ENCODE measurements at places on chromosomes 16 and 17. TPM values are rescaled to one million over a fixed set of nuclear protein-coding genes. Genes with fewer than 3 reads are reported as not detected.

- peak; percentile 21 for DNase-seq
Observed at GRCh38 chr16:67372664-67373063, 20.6 kb downstream of the TPPP3 start.

DNA sequence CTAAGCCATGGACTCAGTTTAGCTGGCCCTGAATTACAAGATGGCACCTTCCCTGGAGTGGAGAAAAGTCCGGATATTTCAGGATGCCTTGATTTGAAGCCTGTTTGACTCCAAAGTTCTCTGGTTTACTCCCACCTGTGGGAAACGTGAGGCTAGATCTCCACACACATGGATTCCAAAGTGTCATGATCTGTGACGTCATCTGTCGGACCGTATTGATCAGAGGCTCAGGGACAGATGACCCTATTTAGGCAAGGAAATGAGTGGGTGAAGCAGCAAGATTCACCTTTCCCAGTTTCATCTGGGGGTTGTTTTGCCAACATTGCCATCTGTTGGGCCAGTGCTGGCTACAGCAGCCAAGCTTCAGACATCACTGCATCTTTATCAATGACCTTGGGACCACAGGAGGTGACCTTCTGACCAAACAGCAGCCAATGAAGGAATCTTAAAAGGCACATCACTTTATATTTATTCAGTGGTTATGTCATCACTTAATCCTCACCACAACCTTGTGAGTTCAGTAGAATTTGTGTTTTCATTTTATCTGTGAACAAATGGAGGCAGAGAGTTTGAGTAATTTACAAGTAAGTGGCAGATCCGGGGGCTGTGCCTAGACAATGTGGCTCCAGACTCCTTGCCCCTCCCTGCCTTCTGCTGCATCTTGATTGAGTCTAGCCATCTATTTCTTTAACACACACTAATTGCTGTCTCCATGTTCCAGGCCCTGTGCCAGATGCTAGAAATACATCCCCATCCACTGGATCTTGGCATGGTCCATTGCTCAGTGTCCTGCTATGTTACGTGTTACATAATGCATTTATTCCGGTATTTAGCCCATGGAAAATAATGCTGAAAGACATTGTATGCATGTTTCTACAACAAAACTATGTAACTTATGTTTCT lies 1.5 kb upstream of the CDH13 start:
- DNase-seq, result no peak

DNA sequence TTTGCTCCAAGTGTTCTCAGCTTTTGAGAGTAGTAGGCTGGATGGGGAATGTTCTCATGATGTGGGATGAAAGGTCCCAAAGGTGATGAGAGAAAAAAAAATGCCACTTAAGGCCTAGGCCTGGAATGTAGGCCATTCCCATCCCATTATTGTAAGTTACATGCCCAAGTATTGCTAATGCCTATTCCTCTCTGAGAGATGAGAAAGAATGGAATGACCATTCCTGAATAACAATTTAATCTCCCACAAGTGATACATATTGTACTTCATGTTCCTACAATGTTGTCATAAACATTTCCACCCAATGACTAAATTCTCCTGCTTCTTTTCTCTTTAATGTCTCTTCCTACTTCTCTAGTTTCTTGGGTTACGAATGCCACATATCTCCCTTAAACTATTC lies 102.8 kb upstream of the KCNJ16 start:
- no peak for DNase-seq

- no peak for DNase-seq
Observed at GRCh38 chr17:45414990-45415881, 17.4 kb downstream of the ARHGAP27 start.

DNA sequence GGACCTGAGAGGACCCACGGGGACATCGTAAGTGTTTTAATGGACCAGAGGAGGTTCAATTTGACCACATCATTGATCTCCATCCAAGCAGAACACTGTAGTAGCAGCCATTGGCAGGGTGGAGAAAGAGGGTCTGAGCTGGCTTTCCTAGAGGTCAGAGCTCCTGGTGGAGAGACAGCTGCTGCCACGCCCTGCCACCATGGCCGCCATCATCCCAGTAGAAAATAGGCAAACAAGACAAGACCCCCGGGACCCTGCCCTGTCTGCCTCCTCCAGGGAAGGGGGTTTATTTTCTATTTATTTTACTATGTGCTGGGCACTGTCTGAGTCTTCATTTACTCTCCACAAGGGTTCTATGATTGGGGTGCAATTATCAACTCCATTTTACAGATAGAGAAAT lies 11.4 kb upstream of the ITGA3 start:
- DNase-seq, result no peak

- no peak for DNase-seq
Observed at GRCh38 chr16:1990351-1991134, 773 bp downstream of the SYNGR3 start.

- no peak for DNase-seq
Observed at GRCh38 chr16:57759541-57760356, 24.2 kb downstream of the KATNB1 start.

GRCh38 chr17:40486522-40487370 lies 14.7 kb downstream of the TNS4 start:
- no peak for DNase-seq

GRCh38 chr16:30722443-30722842 lies 23.5 kb downstream of the SRCAP start:
- no peak for DNase-seq

DNA sequence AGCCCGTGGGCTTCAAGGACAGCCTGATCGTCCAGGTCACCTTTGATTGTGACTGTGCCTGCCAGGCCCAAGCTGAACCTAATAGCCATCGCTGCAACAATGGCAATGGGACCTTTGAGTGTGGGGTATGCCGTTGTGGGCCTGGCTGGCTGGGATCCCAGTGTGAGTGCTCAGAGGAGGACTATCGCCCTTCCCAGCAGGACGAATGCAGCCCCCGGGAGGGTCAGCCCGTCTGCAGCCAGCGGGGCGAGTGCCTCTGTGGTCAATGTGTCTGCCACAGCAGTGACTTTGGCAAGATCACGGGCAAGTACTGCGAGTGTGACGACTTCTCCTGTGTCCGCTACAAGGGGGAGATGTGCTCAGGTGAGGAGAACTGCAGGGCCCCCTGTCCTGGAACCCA lies 31.5 kb upstream of the EFCAB13 start:
- no peak for DNase-seq

- no peak for DNase-seq
Observed at GRCh38 chr17:2412561-2413021, 11.7 kb upstream of the MNT start.

- no peak for DNase-seq
Observed at GRCh38 chr16:53629607-53630312, 73.9 kb downstream of the RPGRIP1L start.

GRCh38 chr16:22948603-22949368 lies 134.8 kb downstream of the HS3ST2 start:
- peak; percentile 71 for DNase-seq

GRCh38 chr17:28738680-28739384 lies 5.0 kb upstream of the TRAF4 start:
- DNase-seq, result no peak

DNA sequence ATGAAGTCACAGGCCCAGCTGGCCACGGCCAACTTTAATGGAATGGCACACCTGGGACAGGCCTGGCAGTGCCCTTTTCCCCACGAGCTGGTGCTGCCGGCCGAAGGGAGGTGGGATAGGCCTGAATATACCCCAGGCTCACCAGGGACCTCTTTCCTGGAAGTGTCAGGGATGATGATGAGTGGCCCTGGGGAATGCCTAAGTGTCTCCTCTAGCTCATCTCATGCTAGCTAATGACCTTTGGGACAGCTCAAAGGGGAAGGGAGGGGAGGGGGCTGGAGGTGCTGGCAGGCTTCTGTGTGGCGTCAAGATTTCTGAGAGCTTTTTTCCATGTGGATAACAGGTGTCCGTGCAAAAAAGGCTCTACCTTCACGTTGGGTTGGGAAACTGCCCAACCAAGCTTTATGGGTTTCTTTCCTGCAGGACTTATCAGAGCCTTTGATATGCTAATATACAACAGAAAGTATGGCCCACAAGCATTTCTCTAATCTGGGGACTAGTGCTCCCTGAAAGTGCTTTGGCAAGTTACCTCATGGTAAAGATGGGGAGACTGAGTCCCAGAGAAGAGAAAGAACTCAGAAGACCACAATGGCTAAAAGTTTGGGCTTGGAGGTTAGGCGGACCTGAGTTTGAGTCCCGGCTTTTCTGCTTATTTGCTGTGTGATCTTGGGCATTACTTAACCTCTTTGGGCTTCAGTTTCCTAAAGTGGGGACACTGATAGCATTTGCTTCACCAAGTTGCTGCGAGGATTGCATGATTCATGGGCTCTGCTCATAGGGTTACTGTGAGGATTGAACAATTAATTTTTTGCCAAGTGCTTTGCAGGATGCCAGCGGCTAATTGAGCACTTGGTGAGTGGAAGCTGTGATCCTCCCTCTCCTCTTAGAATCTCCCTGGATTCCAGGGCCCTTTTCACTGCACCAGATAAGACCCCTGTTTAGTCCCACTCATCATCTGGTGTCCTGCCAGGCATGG lies 14.0 kb downstream of the ADGRG1 start:
- DNase-seq, result no peak

GRCh38 chr17:72702998-72703397 lies 389.5 kb downstream of the SLC39A11 start:
- DNase-seq, result no peak

DNA sequence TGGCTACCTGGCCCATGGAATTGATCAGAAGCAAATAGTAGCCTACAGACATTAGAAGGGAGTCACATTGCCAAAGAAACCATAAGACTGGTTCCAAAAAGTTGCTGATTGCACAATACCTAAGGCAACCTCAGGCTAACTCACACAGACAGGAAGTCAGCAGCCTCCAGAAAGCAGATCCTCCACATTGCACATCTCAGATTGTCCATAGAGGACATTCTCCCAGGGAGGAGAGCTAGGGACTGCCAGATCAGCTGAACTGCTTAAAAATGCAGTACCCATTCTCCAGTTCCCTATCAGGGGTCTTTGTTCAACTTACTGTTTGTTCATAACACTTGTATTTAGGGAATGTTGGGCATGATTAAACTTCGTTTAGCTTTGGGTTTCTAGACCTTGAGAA lies 4.2 kb downstream of the CCL3 start:
- no peak for DNase-seq

DNA sequence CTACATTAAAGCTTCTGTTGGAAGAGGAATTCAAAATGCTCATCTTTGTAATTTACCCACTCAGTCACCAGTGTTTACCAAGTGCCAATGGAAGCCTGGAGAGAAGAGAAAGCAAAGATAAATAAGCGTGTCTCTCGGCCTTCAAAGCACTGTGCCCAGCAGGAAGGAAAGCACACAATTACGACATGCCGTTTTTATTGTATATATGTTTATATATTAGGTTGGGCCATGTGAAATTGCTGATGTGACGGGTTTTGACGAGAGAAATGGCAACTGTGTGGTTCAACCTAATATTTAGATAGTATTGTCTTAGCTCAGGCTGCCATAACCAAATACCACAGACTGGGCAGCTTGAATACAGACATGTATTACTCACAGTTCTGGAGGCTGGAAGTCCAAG lies 79.3 kb upstream of the HSBP1 start:
- DNase-seq, result no peak

The RNF43 gene
- not detected for total RNA-seq

The PRDM7 gene
- total RNA-seq, result not detected

The USP7 gene
- 76.9 TPM for total RNA-seq

The RNF112 gene
- 0.20 TPM for total RNA-seq

The DNAAF1 gene
- not detected for total RNA-seq

The PRSS36 gene
- total RNA-seq, result not detected

The BRICD5 gene
- total RNA-seq, result 2.9 TPM

The SYCE1L gene
- total RNA-seq, result 0.45 TPM

The TOP2A gene
- 272 TPM for total RNA-seq

The RAI1 gene
- 7.3 TPM for total RNA-seq

Measured in NCI-H460 (cell line).